ENCODE measurements at places on chromosomes 7 and 10. TPM values are rescaled to one million over a fixed set of nuclear protein-coding genes. Genes with fewer than 3 reads are reported as not detected.

NANOS1 gene
- 1.6 TPM for total RNA-seq

ATP6V1F gene
- total RNA-seq: 101 TPM

DENND2A gene
- total RNA-seq: 6.7 TPM

GRCh38 chr7:130009848-130010688, 41.1 kb downstream of the ZC3HC1 start:
- peak; percentile 48 for DNase-seq

GRCh38 chr10:6033954-6034353, 28.2 kb downstream of the IL2RA start:
- no peak for DNase-seq

GIMAP5 gene
- 64.2 TPM for total RNA-seq

- DNase-seq: no peak
These were observed 72.7 kb upstream of the MRLN start for GRCh38 chr10:59825932-59826331.

- no peak for DNase-seq
These were observed 240.7 kb downstream of the SORCS3 start for GRCh38 chr10:104881740-104882139.

DCLRE1A gene
- 3.9 TPM for total RNA-seq

GRCh38 chr7:124387056-124387455, 354.2 kb upstream of the TMEM229A start:
- DNase-seq: no peak

GRCh38 chr10:103556383-103557007, 63.0 kb downstream of the NEURL1 start:
- no peak for DNase-seq

STN1 gene
- 20.9 TPM for total RNA-seq

ACHE gene
- 0.96 TPM for total RNA-seq

DNA sequence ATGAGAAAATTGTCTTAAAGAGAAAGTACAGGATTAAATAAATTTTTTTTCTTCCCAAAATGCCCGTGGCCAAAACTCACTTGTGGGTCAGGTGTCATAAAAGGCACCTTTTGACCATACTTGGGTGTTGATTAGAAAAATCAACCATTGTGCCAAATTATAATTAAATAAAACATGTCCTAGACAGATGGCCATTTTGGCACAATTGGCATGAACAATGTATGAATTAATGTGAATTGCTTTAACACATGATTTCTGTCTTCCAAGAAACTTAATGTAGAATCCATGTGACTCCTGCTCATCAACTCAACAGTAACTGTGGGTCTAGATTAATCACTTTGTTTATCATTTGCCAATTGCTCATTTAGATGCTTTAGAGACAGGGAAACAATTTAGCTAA, 64.0 kb downstream of the CSTF2T start:
- DNase-seq: no peak

DNA sequence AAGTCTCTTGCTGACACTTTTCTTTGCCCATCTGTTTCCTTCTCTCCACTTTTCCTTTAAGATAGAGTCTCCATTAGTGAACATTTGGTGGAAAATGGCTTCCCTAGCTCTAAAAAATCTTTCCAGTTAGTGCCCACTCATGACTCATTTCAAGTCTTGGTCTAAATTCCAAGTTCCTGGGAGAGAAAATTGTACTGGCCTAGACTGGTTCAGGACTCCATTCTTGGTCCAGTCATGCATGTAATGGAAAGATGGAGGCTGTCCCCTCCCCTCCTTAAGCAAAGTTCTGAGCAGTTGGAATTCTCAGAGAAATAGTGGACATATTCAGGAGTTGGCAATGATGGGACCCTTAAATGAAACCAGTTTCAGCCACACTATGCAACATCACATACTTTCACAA, 3.8 kb upstream of the ALDH18A1 start:
- no peak for DNase-seq

DNA sequence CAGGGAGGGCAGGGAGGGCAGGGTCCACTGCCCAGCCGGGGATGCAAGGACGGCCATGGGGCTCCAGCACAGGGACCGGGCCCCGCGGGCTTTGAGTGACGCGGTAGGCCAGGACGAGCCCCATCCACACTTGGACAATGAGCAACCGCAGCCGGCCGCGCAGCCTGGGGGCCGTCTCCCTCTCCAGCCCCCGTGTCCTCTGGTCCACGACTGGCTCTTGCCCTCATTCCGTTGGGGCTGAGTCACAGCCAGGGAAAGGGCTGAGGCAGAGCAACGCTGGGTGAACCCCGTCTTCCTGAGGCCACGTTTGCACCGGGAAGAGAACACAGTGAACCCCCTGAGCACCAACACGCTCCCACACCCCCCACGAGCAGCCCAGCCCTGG, 23.7 kb downstream of the SHH start:
- DNase-seq: no peak

- DNase-seq: no peak
These were observed 73.2 kb downstream of the WNT2 start for GRCh38 chr7:117249696-117250095.

FAM24B gene
- total RNA-seq: 2.4 TPM

KCNK18 gene
- not detected for total RNA-seq

NKX1-2 gene
- total RNA-seq: not detected

DNA sequence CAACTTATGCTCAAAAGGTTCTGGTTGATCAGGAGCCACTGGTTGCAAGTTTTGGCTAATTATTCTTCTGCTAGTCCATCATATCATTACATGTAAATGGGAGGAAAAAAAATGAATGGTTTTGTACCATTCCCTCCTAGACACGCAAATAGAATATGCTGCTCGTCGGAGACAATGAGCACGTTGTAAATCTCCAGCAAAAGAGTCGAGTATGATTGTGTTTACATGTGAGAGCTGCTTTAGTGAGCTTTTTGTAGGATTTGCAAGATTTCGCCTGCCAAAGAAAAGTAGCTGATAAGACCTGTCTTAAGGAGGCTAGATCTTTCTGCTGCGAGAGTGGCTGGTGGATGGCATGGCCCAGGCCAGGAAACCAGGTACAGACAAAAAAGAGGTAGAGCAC, 109.0 kb downstream of the ZMYND11 start:
- no peak for DNase-seq

All from omental fat pad (tissue), 4 donors.